ENCODE measurements at places on chromosomes 11 and 22.

- DNase-seq: no peak
Measured at GRCh38 chr11:19845626-19846025, 133.0 kb downstream of the NAV2 start.

GRCh38 chr11:6206456-6207180 is 1.3 kb downstream of the C11orf42 start:
- DNase-seq: no peak

DNA sequence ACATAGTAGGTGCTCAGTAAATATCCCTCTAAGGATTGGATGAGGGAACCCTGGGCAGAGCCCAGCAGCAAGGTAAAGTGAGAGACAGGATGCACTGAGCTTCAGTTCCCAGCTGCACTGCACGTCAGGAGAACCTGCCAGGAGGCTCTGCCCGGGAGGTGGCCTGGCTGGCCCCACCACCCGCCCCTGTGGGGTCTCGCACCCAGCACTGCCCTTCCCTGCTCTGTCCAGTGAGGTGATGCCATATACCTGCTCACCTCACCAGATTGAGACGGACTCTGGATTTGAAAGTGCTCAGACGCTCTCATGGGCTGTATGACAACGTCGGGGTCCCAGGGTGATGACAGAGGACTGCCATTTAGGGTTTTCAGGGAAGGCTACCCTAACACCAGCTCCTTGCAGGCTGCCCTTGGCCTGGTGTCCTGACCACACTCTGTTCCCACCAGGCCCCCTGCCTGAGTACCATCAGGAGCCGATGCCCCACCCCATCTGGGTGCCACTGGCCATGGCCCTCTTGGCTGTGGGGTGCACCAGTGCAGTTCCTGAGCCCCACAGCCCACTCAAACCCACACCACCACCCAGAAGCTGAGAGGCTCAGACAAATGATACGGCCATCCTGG is 61.7 kb upstream of the FGF3 start:
- no peak for DNase-seq

DNA sequence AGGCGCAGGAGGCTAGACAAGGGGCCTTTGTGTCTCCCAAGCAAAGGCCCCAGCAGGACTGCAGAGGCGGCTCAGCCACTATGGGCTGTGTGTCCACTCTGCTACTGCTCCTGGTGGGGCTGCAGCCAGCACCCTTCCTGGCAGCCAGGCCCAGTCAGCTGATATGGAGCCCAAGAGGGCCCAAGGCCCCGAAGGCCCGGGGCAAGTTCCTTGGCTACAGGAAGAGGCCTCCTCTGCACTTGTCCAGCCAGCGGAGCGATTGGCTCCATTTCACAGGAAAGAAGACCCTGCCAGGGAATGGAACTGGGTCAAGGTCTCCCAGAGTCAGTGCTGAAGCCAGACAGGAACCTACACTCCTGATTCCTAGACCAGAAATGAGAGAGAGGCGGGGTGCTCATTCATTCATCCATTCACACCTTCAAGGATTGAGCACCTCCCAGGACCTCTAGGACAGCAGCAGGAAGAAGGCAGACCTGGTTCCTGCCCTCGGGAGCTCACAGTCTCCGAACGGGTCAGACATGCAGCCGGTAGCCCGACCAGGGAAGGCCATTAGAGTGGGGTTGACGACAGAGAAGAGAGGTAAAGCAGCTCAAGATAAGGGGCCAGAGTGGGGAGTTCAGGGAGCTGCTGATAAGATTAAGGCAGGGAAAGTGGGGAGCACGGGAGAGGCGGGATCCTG is 811 bp upstream of the P2RY2 start:
- no peak for DNase-seq

GRCh38 chr11:118996926-118997626 is 862 bp upstream of the CENATAC start:
- DNase-seq: peak; percentile 42

DNA sequence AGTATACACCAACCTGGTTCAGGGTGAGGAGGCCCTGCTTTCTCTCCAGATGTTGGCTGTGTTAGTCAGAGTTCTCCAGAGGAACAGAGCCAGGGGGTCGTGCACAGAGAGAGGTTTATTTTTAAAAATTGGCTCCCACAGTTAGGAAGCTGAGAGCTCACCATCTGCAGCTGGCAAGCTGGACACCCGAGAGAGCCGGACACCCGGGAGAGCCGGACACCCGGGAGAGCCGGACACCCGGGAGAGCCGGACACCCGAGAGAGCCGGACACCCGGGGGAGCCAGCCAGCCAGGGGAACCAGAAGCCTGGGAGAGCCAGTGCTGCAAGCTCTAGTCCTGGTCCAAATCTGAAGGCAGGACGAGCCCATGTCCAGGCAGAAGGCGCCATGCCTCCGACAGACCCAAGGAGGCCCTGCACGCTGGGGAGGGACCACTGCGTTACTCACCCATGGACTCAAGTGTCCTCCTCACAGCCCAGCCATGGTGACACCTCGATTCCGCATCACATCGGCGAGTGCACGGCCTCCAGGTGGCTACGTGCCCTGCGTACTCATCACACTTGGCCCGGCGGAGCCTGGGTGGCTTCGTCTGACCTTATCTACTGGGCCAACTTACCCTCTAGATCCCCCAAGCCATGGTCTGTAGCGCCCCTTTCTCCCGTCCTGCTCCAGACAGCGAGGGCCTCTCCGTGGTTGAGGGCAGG is 99.0 kb downstream of the BRD1 start:
- DNase-seq: no peak

GRCh38 chr22:22787786-22788459 is 99.7 kb upstream of the IGLL5 start:
- peak; percentile 69 for DNase-seq

DNA sequence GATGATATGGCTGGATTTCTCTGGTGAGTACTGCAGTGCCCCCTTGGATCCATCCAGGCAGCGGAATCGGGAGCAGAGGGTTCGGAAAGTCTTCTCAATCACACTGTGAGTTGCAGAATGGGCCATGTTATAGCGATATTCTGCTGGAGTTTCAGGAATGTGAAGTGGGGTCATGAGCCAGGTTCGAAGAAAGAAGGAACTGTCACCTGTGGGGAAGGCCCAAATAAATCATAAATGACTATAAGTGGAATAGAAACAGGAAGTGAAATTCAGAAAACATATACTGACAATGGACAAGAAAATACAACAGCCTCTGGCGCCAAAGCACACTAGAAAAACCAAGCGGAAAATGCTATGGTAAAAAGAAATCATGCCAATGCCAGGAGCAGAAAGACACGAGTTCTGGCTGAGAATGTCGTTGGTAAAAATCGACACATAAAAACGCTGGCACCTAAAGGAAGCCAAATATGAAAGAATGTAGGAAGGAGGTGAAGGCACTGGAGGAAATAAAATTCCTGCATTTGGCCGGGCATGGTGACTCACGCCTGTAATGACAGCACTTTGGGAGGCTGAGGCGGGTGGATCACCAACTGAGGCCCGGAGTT is 10.0 kb upstream of the AMBRA1 start:
- DNase-seq: no peak

DNA sequence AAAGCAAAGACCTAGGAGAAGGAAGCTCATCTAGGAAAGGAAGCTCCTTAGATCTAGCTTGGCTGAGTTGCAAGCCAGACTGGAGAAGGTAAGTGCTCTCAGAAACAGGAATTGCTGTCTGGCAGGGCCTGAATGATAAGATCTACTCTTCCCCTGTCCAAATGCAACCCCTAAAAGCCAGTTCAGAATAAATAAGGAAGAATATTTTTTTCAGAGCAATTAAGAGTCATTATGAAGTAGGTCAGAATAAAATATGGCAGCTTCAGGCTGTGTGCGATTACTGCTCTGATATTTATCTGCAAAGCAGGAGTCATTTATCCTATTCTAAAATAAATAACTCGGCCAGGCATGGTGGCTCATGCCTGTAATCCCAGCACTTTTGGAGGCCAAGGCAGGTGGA is 82.1 kb downstream of the PIWIL4 start:
- no peak for DNase-seq

- no peak for DNase-seq
Measured at GRCh38 chr22:44204739-44205515, 24.2 kb downstream of the PARVG start.

DNA sequence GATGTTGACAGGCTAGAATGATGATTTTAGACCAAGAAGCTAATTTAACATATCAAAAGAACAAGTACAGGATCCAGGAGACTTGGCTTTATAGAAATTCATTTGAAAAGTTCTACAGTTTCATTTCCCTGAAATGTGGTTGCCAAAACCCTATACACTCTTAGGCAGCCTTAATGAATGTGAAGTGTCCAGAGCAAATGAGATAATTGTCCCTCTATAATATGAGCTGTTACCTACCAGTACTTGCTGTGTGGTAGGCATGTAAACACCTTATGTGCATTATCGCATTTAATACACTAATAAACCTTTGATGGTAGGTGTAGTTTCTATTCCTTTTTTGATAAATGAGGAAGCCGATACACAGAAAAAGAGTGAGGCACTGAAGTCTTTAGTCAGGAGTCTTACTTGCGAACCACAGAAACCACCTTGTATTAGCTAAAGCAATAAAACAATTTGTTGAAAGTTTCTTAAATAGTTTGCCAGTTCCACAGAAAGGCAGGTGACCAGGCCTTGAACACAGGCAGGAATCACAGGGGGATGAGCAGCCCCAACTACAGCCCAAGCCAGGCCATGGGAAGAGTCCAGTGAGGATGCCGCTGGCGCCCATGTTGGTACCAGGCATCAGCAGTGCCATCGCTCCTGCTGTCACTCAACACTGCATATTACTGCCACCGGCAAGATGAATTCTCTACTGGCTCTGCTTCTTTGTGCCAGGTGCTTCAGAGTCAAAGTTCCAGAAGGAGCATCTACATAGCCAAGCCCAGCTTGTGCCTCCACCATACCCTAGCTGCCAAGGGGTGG is 81.7 kb downstream of the SWAP70 start:
- DNase-seq: no peak

DNA sequence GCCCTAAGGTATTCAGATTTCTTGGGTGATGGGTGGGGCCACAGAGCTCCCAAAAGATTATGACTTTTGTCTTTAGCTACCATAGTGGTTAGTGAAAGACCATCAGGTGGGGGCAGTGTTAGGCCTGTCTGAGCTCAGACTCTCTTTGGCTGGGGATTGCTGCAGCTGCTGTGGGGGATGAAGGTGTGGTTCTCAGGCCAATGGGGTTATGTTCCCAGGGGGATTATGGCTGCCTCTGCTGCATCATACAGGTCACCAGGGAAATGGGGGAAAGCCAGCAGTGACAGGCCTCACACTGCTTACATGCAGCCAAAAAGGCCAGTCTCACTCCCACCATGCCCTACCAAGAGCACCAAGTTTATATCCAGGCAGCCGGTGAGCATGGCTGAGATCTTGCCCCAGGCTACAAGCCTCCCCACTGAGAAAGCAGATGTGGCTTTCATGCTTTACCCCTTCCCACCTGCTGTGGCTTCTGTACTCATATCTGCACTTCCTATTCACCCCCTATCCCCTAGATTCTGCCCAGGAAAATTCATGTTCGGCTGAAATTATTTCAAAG is 24.8 kb downstream of the CNTF start:
- no peak for DNase-seq

- no peak for DNase-seq
Measured at GRCh38 chr11:5229796-5230195, 2.9 kb upstream of the HBB start.

GRCh38 chr11:16891165-16891564 is 123.0 kb downstream of the PLEKHA7 start:
- DNase-seq: no peak

DNA sequence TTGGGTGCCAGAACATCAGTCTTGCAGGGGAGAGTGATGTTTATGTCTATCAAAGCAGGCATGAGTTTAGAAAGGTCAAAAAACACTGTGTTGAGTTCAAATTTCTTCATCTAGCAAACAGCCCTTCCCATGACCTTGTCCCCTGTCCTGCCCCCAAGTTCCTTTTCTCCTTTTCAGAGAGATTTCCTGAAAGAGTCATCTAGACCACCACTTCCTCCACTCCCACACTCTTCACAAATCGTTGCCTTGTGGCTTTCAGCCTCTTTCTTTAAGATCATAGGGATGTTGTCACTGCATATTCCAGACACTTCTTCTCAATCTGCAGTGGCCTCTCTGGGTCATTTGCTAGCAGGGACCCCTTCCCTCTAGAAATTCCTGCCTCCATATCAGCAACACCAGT is 290.5 kb downstream of the TENM4 start:
- no peak for DNase-seq

DNA sequence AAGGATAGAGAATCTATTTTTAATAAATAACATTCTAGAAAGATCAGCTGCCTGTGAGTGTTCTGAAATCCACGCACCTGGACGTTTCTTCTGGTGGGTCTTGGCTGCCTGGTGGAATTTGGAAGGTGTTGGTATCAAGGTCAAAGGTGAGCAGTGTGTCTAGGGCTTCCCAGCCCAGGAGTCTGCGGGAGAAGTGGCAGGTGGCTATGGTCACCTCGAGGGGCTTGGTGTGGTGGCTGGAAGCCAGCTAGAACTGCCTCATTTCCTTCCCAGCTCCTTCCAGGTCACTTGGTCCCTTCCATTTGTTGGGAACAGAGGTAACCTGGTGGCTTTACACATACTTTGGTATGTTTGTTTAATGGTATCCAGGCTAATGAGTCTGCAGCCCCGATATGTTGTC is 41.4 kb downstream of the NAT10 start:
- no peak for DNase-seq

DNA sequence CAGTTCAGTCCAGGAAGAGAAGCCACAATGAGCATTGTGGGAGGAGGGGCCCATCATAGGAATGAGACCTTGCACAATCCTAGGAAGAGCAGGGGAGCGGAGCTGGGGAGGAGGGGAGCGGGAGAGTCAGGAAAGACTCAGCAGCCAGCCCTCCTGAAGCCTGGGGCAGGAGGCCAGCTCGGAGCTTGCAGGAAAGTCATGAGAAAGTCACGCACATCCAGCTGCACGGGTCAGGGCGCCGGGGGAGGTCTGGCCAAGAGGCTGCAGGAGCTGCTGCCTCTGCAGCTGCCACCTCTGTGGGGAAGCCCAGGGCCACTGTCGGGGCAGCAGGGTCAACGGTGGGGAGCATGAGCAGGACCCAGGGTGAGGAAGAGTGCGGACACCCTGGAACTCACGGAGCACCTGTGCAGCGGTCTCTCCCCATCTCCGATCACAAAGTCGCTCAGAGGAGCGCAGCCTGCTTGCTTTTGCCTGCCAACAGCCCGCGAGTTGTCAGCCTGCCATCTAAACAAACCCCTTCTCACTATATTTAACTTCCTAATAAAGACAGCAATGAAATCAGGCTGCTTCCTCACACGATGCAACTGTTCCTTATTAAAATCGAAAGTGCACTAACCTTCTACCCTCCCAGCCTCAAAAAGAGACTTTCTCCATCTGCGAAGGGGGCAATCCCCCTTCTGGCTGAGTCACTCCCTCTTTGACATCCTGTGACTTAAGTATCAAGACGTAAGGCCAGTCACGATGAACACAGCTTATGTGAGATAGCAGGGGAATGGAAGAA is 52.9 kb upstream of the RTL6 start:
- DNase-seq: peak; percentile 23

DNA sequence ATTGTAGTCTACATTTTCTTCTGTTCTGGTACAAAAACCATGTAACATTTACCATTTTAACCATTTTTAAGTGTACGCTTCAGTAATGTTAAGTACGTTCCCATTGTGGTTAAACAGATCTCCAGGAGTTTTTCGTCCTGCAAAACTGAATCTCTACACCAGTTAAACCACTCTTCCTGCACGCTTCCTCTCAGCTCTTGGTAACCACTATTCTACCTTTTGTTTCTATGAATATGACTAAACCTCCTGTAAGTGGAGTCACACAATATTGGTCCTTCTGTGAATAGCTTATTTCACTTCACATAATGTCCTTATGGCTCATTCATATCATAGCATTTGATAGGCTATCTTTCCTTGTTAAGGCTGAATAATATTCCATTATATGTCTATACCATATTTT is 7.1 kb upstream of the EXT2 start:
- no peak for DNase-seq

GRCh38 chr11:102604875-102605274 is 20.3 kb downstream of the MMP20 start:
- no peak for DNase-seq
